ENCODE measurements at places on chromosomes 2 and 18.
A peak's percentile ranks its signal among the peaks of the same experiment; 100 is the strongest.

GRCh38 chr2:46298522-46299353 is 1.5 kb downstream of the EPAS1 start:
- no peak for DNase-seq

- DNase-seq = no peak
Observed at GRCh38 chr2:48207201-48207641, 300.9 kb upstream of the FBXO11 start.

GRCh38 chr2:105584435-105585010 is 160.2 kb upstream of the NCK2 start:
- no peak for DNase-seq

DNA sequence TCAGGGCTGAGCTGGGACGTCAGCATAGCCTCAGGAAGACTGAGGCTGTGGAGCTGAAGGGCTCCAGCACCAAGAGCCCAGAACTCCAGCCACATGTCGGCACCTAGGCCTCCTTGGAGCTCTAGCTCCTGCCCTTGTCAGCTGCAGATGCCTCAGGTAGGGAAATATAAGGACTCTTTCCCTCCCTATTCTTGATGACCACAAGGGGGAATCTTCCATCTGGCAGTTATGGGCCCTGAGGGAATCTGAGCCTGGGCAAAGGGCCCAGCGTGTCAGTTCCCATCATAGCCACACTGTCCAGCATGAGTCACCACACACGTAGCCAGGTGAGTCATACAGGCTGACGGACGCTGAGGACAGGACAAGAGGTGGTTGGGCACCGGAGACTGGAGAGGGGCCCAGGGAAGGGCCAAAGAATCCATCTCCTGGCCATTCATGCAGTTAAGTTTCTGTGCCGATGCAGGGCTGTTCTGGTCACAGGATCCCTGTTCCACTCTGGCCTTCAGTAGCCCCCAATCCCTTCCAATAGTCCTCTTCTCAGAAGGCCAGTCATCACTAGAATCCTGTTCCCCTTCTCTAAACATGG is 1.8 kb downstream of the MPV17 start:
- DNase-seq = no peak

DNA sequence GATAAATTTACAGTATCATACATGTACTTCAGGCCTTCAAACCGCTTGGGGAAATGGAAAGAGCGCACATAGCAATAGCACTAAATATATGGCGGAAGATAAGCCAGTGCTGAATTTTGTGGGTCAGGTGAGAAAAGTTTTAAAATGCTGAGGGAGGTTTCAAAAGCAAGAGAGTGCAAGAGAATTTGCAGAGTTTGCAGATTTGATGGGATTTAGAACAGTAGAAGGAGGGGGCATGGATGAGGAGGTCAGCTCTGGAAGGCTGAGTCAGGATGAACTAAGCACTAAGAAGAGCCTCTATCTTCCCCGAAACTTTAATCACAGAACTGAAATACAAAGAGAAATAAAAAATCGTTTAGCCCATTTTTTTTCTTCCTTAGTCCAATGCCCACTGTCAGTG is 145.9 kb downstream of the DLGAP1 start:
- DNase-seq = no peak

DNA sequence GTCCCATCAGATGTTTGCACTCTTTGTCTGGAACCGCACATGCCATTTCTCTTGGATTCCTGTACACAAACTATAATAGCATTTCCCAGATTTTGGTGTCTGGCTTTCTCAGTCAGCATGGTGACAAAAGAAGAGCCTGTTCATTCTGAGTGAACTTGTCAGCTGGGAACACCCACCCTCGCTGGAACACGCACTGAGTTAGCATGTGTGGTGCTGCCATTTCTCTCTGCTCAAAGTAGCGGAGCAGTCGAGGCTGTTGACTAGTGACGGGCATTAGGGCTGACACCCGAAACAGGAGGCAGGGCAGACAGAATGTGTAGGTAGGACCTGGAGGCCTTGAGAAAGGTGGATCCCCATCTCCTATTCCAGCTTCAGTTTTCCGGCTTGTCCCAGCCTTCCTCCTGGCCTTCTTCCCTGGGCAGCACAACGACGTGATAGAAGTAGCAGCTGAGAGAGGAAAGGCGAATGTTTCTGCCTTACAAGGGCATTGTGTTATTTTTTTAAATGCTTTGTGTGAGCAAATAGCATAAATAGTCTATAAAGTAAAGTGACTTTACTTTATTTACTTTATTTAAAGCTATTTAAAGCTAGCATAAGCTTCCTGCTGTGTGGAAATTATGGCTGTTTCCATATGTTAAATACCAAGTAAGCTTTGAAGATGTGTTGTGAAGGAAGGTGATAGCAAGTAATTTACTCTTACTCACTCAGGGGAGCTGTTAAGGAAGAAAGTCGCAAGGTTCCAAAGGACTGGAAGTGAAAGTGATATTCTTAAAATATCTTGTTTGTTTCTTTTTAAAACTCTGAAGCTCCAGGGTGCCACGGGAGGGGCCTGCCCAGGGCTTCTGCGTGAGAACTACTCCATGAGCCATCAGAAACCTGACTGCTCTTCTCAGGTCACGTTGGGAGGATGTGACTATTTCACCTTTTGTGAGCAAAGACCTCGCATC is 272.6 kb downstream of the NEDD4L start:
- DNase-seq = no peak

DNA sequence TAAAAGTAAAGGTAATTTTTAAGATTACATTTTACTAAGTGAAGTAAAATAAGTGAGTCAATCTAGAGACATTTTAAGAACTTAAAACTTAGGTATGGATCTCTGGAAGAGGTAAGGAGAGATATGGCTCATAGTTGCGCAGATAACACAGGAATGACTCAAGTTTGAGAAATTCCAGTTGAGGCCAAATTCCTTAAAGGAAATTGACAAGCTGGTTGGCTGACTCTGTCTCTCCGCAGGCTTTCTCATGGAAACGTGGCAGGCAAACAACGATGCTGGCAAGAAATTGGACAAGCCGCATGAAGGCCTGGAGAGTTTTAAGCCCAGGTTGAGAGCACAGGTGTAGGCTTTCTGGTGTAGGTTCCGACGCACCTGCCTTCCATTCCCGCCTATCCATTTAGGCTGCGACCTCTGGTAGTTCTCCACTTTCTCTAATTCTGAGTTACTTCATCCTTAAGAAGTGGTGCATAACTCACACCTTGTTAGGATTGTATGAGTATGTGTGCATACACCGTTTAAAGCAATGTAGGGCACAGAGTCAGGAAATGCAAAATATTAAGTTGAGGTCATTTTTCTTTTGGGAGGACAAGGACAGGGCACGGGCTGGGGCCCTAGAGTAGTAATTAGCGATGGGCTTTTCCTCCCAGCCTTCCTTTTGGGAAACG is 589 bp upstream of the DAW1 start:
- no peak for DNase-seq

- DNase-seq = no peak
Observed at GRCh38 chr18:26901020-26901419, 35.5 kb upstream of the AQP4 start.

DNA sequence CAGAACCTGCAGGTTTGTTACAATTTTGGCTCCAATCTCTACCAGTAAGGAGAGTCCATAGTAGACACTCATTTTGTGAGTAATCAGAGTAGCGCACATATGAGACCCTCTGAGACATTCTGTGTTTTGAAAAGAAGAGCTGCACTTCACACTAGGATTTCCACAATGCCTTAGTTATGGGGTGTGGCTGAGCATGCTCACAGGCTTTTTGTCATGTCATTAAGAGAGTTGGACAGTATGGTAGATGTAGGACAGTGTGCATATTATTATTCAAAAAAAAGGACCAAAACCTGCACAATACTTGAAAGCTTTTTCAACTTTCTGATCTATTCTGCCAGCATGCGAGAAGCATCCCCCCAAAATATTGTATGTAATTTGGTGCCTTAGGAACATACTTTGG is 24.9 kb upstream of the TRIM43B start:
- DNase-seq = no peak

DNA sequence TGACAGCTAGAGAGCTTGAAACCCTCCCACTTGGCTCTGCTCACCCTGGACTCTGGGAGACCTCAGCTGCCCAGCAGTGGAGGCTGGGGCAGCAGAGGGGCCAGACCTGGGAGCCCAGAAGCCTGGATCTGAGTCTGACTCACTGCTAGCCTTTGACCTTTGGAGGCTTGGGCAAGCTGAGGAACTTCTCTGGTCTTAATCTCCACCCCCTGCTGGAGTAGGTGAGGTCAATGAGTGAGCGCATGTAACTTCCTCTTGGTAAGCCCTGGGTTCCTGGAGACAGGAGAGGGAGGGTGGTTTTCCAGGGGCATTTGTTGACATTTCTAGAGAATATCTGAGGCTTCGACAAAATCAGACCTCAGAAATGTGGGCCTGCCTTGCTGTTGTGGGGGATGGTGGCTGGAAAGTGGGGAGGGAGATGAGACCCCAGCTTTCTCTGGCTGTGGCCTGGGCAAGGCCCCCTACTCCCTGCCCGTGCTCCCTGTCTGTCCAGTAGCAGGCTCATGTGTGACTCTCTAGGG is 73.0 kb upstream of the YWHAQ start:
- DNase-seq = no peak

DNA sequence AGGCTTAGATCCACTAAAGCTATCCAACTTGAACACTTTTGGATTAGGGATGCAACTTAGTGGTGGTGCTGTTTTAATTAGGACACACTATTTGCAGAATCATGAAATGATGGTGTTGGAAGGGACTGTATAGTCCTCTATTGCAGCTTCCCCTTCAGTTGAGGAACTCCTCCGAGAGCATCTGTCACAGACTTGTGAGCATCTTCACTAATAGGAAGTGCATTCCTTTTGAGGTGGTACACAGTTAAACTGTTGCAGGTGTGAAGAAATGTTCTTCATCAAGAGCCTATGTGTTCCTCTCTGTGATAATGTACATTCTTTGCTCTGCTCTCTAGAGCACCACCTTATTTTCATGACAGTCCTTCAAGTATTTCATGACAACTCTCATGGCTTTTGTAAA is 197.4 kb downstream of the CAMKMT start:
- no peak for DNase-seq

DNA sequence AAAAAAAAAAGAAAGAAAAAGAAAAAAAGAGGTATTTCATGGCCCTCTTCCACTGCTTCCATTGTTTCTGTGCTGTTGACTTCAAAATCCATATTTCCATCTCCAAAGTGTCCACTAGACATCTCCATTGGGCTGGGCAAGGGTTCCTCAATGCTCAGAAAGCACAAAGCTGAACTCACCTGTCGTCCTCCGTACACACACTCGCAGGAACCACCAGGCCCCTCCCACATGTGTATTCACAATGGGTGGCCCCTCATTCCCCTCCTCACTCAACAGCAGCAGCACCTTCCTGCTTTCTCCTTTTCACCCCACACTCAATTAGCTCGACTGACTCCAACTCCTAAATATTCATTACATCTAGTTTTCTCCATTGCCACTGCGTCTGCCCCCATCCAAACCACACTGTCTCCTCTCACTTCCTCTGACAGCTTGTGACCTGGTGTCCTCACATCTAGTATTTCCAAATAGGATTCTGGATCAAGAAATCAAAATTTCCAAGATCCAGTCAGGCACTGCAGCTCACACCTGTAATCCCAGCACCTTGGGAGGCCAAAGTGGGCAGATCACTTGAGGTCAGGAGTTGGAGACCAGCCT is 25.2 kb downstream of the OSBPL1A start:
- no peak for DNase-seq

DNA sequence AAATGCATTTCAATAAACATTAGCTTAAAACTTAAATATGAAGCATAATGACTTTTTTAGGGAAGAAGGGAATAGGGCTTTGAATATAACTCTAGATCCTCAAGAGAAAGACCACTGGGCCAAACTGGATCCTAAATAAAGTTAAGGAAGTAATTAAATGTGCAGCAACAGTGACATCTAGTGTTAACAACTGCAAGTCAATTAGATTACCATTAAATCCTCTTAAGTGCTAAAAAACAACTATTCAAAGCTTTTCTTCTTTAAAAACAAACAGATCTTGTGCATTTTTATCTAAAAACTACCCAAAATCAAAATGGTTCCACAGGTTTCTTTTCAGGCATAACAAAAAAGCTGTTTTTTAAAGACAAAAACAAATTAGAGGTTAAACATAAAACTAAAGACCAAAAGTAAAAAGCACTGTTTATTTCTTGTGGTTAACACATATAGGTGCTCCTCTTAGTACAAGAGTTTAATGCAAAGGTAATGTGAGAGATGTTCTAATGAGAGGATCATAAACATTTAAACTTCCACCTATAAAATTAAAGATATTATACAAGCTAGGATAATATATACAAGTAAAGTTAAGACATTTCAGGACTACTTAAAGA is 111.4 kb downstream of the THADA start:
- peak; percentile 56 for DNase-seq

- no peak for DNase-seq
Observed at GRCh38 chr2:58293056-58293455, 51.9 kb upstream of the FANCL start.

All from NCI-H1092 (cell line).